DMS153 (cell line): ENCODE measurements at places on chromosomes 7 and 10.

DNA sequence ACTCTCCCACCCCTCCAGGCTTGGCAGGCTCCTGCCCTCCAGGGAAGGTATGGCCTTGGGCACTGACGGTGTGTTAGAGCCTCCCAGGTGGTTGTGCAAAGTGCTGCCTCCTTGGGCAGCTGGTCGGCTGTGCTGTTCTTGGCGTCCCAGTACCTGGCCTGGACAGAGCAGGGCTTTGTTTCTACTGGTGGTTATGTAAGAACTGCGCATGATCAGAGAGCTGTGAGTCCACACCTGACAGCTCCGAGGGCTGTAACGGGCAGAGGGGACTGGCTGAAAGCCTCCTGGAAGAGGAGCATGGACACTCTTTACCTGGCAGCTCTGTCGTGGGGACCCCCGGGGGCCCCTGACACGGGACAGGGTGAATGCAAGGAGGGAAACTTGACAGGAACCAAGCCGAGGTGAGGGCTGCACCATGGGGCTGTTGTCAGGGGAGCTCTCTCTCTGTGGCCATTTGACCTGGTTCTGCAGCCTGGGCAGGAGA, 3.1 kb upstream of the SFRP5 start:
- no peak for DNase-seq

DNA sequence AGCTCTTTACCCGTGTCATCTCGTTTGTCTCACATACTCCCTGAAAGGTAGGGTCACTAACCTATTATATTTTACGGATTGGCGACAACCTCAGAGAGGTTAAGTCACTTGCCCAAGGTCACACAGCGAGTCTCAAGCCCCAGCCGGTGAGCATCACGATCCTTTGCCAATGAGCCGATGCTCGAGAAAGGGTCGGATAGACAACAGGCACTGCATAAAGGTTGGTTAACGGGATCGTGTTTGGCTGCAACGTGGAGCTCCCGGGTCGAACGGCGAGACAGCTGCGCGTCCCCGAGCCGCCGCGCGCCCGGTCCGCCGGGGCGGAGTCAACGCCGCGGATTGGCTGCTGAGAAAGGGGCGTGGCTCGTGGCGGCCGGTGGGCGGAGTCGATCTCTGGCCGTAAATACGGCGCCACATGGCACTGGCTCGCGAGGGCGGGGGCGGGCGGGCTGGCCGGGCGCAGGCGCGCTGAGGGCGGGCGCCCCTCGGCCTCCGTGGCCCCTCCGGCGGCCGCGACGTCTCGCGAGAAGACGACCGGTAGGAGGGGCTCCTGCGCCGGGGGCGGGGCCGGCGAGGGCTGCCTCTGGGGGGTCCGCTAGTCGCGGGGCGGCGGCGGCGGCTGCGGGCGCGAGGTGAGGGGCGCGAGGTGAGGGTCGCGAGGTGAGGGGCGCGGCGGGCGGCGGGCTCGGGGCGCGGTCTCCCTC, at the start of gene CHST12:
Gene CHST12, plus strand, starts transcription at position 598 of the 704 bp plus-strand sequence. CDS start 29,029 bp downstream, outside the sequence.
- DNase-seq: peak; percentile 92

DNA sequence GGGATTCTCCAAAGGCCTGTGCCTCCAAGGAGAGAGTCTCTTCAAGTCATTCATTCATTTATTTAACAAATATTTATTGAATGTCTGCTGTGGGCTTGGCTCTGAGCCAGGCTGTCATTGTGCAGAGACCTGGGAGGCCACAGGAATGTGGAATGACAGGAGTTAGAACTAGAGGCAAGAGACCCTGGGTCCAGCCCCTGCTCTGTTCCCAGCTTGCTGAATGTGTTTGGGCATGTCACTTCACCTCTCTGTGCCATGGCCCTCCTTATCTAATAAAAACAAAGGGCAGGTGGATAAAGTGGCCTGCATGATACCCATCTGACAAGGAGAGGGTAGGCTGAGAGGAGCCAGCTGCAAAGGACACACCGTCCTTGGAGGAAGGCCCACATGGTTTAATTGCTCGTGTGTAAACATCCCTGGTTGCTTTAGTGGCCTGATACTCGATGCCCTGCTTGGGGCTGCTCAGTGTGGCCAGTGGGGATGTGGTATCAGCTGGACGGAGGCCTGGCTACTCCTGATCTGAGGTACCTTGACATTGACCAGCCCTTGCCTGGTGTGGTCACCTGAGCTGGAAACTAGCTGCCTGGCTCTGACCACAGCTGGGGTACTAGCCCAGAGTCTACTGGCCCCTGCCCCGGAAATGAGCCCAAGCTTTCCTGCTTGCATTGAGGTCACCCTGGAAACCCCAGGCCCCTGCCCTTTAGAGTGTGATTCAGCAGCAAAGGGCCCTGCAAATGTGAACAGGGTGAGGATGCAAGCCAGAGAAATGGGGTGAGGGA, 116.2 kb downstream of the CDH23 start:
- DNase-seq: peak; percentile 66

- DNase-seq: no peak
Observed at GRCh38 chr10:81872206-81872862, 2.7 kb upstream of the NRG3 start.

DNA sequence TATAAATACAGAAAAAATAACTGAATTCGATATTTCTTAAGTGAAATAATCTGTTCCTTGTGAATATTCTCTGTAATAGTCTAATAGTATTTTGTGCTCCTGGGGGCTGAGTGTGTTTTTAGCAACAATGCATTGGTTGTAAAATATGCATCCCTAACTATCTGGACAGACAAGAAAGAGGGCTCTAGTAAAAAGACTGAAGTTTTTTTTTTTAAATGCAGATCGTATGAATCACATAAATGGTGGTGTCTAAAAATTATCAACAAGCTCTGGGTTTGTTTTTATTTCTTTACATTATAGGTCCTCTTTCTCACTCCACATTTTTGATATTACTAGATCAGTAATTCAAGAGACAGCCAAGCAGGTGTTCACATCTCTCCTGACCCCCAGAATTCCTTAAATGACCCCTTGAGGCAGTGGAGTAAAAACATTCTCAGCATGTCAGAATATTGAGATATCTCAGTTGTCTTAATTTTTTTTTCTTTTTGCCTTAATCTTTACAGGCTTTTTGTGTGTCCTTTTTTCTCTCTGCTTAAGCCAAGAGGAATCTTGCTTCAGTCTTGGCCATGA, 18.2 kb downstream of the ARID5B start:
- DNase-seq: no peak
